Stomach (tissue), 19 donors: ENCODE measurements at places on chromosomes 11 and 22. TPM values are rescaled to one million over a fixed set of nuclear protein-coding genes. Genes with fewer than 3 reads are reported as not detected.

GRCh38 chr22:37639771-37640590 is 512 bp downstream of the SH3BP1 start:
- DNase-seq: peak; percentile 49

GRCh38 chr11:6629573-6629891 is 10.3 kb upstream of the TPP1 start:
- no peak for DNase-seq

GRCh38 chr11:7892059-7892699 is 38.9 kb downstream of the OR10A6 start:
- DNase-seq: no peak

DNA sequence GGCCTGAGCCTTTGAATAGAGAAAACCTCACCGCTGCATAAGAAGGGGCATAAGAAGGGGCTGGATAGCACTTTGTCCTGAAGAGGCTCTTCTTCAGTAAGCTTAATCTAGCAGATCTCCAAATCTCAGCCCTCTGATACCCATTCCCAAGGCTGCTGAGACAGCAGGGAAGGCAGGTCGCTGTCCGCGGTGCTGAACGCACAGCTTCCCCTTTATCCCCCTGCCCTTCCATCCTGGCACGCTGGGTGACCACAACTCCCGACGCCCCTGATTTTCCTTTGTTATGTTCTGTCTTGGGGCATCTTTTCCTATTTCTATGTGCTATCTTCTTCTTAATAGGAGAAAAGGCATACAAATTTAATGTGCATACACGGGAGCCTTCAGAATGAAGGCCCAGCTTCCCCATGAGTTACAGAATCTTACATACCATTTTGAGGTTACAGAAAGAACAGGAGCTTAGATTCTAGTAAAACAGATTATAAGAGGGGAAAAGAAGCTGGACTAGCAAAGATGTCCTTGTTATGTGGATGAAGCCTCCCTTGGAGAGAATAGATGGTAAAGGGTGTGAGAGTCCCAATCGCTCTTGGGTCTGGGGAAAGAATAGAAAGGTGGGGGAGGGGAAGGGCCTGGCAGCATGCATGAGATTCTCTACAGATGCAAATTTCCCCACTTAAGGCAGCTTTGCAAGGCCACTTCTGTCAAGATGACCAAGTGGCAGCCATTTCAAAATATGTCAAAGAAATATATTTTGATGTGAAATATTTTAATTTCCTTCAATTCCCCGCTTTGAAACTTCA is 5.7 kb upstream of the SULT4A1 start:
- peak; percentile 89 for DNase-seq

C11orf97 gene
- not detected for total RNA-seq
